ENCODE measurements at places on chromosomes 16 and 17.

DNA sequence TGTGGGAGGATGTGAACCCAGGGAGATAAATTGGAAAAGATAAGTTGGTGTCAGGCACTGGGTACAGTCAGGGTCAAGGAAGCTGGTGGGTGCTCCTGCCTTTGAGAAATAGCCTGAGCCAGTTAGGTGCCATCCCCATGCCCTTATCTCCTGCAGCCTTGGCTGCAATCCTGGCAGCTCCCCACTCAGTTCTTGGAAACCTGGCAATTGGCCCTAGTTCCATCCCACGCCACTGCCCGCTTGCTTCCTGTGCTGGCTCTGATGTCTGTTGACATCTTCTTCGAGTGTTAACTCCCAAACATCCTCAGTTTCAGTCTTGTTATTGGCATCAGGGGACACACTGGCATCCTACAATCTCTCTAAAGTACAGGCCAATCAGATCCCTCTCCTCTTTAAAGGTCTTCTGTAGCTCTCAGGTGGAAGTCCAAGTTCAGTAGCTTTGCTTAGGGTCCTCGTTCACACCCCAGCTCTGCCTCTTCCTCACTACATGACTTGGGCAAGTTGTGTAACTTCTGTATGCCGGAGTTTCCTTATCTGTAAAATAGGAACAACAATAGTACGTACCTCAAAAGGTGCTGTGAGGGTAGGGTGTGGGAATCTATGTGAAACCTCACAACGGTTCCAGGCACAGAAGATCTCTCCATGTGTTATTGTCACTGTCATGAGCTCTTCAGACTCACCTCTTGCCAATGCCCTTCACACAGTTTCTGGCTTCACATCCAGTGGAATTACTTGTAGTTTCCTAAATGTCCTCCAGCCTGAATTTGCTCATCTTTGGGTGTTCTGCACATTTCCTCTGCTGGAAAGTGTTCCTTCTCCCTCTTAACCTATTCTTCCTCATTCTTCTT, 13.5 kb upstream of the PRKAR1A start:
- no peak for DNase-seq

GRCh38 chr16:19698480-19699465, 19.3 kb downstream of the KNOP1 start:
- DNase-seq = no peak

DNA sequence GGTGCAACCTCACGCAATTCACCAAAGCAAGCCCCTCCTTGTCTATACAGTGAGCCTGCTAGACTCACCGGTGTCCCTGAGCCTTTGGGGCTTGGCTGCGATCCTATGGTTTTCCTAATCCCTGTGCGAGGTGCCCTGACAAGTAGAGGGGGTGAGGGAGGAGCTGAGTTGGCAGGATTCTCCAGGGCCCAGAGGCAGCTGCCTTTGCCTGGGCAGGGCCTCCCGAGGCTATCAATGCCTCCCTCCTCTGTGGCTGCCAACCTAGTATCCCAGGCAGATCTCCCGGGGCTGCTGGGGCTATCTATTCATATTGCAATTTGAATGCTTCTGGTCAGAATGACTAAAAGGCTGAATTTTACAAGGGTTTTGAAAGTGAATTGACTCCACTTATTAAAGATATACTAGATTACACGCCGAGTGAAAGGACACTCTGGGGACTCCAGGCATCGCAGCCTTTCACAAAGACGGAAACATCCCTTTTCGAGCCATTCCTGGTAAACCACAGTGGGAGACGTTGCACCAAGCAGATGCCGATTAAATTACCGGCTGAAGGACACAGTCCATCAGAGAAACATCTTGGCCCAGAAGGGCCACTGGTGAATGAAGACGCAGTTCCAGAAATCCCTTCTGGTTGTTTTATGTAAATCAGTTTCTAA, 11.3 kb upstream of the PITPNM3 start:
- DNase-seq = no peak

DNA sequence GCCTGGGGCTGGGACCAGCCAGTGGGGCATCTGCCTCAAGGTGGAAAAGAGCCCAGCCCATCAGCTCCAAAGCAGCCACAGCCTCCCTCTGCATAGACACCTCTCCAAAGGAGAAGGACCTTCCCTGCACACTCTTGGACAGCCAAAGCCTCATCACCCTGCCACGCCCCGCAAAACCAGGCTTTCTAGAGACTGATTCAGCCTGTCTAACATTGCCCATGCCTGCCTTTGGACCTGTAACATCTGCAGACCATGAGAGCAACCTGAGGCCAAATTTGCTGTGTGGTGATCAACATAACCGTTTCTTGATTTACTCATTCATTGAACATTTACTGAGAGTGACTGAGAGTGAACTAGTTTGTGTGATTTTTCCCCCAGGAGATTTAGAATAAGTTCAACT, 219.7 kb upstream of the HSBP1 start:
- no peak for DNase-seq

GRCh38 chr17:37551788-37552187, 57.4 kb downstream of the SYNRG start:
- DNase-seq = no peak

DNA sequence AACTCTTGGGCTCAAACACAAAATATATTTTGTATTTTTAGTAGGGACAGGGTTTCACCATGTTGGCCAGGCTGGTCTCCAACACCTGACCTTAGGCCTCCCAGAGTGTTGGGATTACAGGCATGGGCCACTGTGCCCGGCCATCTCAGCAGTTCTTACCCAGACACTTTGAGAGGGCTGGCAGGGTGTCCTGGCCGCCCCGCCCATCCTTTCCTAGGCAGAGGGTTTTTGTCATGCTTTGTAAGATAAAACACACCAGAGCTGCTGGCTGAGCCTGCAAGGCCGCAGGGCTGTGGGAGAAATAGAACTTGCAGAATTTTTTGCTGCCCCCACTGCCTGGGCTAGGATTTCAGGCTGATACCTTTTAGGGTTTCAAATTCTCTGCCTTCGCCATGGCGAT, 8.7 kb downstream of the PPL start:
- no peak for DNase-seq

DNA sequence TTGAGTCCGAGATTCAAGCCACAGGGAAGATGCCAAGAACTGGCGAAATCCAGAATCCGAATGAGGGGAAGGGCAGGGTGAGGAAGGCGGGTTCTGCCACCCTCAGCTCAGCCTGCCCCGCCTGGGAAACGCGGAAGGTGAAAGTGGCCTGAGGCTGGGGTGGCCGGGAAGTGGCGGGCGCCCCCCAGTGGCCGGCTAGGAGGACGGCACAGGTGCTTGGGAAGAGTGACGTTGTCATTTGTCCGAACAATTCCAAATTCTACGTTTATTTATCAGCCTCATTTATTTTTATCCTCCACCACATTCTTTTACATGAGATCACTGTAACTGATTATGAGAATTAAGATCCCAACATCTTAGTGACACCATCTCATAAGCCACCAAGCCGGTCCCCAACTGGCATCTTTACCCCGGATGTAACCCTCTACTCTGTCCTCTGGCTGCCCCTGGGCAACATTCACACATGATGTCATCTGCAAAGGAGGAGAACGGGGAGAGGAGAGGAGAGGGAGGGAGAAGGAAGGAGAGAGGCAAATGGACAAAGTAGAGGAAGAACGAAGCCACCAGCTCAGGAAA, 21.3 kb downstream of the SRCIN1 start:
- DNase-seq = peak; percentile 62

DNA sequence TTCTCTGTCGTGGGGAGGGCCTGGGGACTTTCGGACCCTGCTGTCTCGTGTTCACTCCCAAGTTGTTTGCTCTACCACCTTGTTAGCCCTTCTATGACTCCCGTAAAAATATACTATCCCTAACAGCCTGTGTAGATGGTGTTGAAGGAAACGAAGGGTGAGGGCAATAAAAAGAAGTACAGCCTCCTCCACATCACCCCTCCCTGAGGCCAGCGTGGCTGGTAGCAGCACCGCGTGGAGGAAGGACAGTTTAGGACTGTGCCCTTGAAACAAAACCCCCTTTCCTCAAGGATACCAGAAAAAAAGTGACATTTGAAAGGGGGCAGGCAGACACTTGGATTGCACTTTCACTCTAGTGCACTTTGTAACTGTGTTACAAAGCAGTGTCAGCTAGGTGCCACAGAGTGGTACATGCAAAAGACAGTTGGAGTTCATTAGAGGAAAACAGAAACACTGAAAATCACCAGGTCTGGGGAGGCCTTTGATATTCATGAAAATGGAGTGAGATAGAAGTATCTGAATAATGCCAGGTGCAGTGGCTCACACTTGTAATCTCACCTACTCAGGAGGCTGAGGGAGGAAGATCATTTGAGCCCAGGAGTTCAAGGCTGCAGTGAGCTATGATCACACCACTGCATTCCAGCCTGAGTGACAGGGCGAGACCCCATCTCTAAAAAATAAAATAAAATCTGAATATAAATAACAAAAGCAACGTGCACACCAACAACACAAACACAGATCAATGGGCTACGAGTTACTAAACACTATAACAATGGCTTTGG, 53.8 kb downstream of the TBX4 start:
- DNase-seq = no peak

- DNase-seq = peak; percentile 51
These were observed 11.1 kb downstream of the PIMREG start for GRCh38 chr17:6455321-6455705.

GRCh38 chr16:734981-735881, 5.6 kb downstream of the CIAO3 start:
- DNase-seq = no peak

- peak; percentile 74 for DNase-seq
These were observed 12.9 kb upstream of the ELAC2 start for GRCh38 chr17:13030459-13031300.

- DNase-seq = no peak
These were observed 83.3 kb downstream of the C16orf95 start for GRCh38 chr16:87233928-87234327.

DNA sequence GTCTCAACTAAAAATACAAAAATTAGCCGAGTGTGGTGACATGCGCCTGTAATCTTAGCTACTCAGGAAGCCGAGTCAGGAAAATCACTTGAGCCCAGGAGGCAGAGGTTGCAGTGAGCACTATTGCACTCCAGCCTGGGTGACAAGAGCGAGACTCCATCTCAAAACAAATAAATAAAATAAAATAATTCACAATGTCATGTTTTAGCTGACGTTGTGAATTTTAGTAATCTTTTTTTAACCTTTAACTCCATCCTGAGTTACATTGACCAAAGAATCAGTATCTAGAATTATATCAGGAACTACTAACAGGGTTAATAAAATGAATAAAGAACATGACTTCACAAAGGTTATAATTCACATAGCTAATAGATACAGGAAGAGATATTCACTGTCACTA, 5.9 kb downstream of the RBL2 start:
- no peak for DNase-seq

- no peak for DNase-seq
These were observed 36.8 kb upstream of the CES5A start for GRCh38 chr16:55912022-55912421.

DNA sequence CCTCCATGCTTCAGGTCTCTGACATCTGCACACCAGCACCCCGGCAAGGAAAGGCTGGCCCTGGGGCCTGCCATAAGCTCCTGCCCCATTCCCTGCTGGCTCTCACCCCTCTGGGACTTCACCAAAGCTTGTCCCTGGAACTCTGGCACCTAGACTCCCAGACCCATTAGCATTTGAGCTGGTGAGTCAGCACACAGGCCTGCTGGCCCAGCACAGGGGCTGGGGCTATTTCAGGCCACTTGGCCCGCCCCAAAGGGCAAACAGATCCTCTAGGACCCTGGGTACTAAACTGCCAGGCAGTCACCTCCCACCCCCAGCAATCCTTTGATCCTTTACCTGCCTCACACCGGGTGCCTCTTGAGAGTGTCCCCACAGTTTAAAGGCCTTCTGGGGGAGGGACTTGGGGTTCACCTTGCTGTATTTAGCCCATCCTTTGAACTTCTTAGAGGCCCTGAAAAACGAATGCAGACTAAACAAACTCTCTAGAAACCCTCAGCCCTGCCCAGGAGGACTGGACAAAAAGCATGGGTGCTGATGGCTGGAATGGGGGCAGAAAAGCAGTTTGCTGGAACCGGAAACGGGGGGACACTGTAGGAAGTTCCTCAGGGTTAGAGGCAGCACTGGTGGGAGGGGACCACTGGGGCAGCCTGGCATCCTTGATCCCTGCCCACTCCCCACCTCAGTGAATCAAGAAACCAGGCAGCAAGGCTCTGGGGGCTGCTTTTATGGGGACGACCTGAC, 3.2 kb upstream of the SAMD14 start:
- DNase-seq = no peak

GRCh38 chr16:85851034-85851785, 47.8 kb upstream of the IRF8 start:
- DNase-seq = no peak

- no peak for DNase-seq
These were observed 245.6 kb downstream of the CA10 start for GRCh38 chr17:51912939-51913338.

DNA sequence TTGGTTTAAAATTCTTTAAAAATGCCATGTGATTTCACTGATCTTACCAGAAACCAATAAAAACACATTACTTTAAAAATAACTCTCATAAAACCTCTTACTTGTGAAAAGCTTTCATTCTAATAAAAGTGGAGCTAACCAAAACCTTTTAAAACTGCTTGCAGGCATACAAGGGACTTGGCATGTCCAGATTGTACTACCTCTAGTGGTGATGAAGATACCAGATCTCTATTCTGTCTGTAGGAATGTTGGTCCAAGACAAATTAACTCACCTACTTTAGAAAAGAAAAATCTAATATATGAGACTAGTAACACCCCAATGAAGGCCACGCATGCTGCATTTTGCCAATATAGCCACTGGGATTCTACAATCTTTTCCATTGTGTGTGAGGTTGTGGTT, 151.0 kb upstream of the SALL1 start:
- DNase-seq = no peak

DNA sequence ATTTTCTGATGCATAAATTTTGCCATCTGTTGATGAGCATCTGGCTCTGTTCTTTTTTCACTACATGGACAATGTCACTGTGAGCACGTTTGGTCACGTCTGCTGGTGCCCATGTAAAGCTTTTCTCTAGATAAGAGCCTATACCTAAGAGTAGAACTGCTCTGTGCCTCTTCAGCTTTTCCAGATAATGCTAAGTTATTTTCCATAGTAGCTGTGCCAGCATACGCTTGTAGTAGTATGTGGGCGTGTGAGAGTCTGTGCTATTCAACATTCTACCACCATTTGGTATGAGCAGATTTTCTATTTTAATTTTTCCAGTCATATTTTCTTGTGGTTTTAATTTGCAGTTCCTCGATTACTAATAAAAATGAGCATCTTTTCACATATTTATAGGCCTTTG, 33.2 kb downstream of the VPS35L start:
- no peak for DNase-seq

GRCh38 chr16:81688182-81688581, 90.9 kb upstream of the PLCG2 start:
- DNase-seq = no peak

DNA sequence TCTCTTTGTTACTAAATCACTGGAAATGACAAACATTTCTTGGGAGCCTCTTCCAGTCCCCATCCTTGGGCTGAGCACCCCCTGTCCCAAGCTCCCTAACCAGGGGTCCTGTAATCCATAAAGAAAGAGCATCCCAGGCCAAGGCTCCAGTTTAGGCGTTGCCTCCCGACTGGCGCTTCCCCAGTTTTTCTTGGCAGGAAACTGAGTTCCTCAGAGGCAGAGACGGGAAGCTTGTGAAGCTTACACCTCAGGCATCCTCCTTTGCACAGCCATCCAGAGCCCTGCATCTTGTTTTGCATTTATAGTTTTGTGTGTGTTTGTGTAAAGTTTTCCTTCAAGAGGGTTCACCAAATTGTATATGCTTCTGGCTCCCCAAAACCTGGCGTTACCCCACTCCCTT, 7.1 kb downstream of the COPZ2 start:
- no peak for DNase-seq
